GM06990 (cell line): ENCODE measurements at places on chromosomes 3 and 15.

DNA sequence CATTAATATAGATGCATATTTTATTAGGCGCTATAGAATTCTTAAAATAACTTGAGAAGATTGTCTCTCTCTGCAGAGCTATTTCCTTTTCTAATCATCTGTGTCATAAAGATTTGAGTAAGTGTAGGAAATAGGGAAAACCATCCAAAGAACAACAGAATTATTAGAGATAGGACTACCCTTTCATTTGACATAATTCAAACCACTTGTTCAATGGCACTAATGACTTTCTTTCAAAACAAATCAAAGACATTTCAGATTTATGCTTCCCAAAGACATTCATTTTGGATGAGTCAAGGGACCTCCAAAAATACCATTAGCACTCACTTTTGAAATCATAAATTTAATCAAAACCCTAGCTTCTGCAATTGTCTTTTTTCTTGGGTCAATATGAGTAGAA, 29.5 kb downstream of the PRICKLE2 start:
- DNase-seq: no peak

DNA sequence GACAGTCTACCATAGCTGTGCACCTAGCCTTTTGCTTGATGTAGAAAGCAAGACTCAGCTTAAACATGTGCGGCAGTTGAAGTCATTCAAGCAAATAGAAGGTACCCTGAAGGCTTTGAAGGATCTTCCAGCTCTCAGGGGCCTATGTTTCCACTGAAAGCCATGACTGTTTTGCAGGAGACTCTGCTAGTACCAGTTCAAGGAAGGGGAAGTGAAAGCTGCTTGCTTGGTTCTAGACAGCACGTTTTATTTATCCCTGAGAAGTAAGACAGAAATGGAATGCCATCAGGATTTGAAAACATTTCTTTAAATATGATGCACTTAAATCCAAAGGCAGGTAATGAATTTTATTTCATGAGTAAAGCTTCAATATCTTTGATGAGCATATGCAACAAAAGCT, 311.4 kb downstream of the PDCD6IP start:
- no peak for DNase-seq

DNA sequence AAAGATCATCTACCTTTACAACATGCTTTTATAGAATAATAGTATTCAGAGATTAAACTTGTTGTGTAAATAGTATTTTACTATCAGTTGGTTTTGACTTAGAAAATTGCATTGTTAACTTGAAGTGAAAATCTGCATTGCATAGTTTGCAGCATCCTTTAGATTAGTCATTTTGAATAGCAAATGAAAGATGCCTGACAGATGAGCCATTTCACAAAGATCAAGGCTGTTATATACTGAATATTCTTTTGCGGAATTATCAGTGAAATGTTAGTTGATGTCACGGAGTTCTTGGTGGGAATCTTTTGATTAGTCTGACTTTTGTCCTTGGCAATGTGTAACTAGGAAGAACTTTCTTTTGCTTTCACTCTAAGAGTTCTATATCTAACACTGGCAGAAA, 24.5 kb downstream of the RSRC1 start:
- no peak for DNase-seq

- no peak for DNase-seq
These were observed 80.6 kb upstream of the CHD2 start for GRCh38 chr15:92819278-92820235.
